ENCODE measurements at places on chromosomes 3 and 15.

GRCh38 chr3:107985496-107985895, 105.3 kb downstream of the CD47 start:
- DNase-seq = no peak

DNA sequence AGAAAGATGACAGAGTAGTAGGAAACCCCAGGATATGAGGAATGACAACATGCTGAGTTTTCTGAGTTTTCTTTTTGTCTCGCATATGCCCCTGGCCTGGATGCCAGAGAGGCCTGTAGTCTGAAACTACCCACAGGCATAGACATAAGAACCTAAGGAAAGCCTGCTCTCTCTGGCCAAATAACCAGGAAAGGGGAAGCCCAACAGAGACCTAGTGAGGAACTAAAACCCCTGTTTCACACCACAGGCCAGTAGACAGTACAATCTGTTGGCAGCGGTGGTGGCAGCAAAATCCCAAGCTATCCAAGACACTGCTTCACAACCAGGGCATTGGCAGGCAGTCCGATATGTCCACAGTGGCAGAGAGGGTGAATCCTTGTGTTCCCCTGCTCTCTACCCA, 55.0 kb upstream of the DCP1A start:
- DNase-seq = no peak

DNA sequence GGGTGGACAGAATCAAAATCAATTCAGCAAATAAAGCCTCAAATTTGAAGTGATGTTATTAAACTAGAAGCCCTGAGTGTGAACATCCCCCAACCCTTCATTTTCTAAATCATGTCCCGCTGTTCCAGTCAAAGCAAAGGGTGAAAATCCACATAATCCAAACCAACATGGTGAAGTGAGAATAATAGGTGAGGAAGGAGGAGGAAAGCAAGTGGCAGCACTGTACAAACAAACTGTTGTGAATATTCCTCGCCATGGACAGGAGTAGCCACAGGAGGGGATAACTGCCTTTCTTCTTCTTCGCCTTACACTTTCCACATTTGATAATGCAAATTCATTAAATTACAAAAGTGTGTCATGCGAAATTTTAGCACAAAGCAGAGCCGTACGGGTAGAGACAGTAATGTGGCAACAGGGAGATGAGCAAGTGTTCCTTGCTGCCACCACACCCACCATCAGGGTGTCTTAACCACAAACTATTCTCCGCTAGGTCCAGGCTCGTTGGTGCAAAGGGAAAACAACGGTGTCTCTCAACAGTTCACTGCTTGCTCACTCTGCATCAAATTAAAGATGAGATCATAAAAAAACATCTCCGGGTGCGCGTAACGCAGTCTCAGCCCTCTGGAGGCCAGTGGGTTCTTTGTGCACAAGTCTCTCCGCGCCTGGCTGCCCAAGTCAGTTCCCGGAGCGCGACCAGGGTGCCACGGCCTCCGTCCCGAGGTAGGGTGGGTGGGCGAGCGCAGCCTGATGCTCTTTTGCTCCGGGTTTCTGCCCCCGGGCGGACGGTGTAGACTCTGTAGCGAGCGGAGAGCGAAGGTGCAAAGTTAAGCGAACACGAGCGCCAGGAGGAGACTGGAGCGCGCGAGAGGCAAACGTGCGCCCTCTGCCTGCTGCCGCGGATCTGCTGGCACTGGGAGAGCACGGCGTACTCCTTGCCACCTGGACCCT, 6.7 kb downstream of the EPHA3 start:
- peak; percentile 20 for DNase-seq

- peak; percentile 72 for DNase-seq
Measured at GRCh38 chr3:12992629-12993516, 80.4 kb downstream of the IQSEC1 start.

DNA sequence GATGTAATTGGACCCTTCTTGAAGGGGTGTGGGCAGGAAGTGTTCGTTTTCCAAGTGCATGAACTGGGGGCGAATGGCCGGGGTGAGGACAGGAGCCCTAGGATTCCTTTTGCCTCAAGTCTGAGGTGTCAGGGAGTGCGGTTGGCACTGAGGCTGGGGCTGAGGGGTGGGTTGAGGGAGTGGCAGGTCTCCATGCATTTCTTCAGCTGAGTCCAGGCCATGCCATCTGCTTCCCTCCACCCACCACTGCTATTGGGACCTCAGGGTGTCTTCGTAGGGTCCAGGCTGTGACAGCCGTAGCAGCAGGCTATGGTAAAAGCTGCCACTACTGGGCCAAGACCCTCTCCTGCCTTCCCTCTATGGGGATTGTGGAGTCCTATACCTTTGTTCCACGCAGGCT, 25.6 kb upstream of the TSPAN3 start:
- no peak for DNase-seq

GRCh38 chr15:74385733-74386132, 18.3 kb upstream of the CYP11A1 start:
- no peak for DNase-seq

DNA sequence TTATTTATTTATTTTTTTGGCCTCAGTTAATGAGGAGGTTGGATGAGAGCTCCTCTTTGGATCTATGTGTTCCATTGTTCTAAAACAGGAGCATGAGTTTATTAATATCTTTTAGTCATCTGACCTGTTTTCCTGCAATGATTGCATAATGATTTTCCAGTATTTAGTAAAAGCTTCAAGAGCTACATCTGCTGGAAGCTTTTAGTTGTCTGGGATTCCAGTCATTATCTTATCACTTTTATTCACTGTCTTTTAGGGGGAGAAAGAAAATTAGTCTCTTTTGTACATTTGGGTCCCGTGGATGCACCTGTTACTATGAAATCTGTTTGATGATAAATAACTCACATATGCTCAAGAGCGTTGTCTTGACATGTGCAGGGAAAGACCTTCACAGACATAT, 1270.0 kb downstream of the ROBO1 start:
- no peak for DNase-seq

DNA sequence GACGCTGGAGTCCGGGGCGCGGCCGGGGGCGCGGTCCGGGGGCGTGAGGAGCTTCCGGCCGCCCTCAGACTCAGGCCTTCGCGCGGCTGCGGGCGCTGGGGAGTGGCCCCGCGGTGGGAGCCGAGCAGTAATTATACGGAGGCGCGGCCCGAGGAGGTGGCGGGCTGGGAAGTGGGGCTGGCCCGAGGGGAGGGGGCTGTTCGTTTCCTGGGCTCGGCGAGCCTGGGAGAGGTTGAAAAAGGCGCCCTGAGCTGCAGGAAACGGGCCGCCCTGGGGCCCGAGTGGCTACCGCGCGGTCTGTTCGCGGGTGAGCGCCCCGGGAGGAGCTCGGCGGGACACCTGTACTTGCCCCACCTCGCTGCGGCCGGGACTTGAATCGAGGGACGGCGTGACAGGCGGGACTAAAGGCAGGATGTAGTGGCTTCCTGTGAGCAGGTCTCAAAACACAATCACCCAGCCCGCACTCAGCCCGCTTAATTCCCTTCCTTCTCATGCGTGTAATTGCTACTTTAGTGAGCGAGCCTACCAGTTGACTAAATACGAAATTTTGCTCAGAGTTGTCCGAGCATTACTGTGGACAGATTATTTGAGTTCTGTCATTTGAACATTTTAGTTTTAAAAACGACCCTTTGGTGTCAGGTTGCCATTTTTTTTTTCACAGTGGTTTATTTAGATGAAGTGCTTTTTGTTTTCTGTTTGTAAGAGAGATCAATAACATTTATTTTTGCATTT, 860 bp downstream of the RASA2 start:
- peak; percentile 27 for DNase-seq

DNA sequence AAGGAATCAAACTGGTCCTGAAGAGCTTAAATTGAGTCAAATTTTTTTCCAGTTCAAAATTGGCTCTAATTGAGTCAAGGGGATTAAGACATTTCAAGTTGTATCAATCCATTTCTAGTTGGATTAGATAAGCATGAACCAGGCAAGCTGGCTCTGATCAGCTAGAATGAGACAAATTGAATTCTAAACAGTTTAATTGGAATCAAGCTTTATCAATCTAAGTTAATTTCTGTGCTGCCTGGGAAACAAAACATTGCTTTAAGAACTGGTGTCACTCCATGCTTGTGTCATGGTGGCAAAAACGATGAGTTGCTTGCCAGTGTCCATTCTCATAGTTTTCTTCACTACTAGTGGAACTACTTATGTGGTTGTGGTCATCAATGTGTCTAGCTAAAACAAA, 116.8 kb downstream of the TGFBR2 start:
- no peak for DNase-seq

- DNase-seq = no peak
Measured at GRCh38 chr3:194996746-194997145, 274.2 kb downstream of the XXYLT1 start.

DNA sequence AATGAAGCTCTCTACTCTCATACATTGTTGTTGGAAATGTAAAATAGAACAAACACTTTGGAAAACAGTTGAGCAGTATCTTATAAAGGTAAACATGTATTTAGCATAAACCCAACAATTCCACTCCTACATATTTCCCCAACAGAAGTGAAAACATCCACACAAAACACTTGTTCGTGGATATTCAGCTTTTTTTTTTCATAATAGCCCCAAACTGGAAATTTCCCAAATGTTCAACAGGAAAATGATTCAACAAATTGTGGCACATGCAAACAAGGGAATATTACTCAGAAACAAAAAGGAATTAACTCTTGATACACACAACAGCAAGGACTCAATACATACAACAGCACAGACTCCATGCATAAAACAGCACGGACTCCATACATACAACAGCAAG, 28.5 kb downstream of the RFTN1 start:
- DNase-seq = no peak

- DNase-seq = no peak
Measured at GRCh38 chr3:37141676-37142075, 32.7 kb downstream of the LRRFIP2 start.

- no peak for DNase-seq
Measured at GRCh38 chr3:185639632-185640206, 53.6 kb downstream of the SENP2 start.

DNA sequence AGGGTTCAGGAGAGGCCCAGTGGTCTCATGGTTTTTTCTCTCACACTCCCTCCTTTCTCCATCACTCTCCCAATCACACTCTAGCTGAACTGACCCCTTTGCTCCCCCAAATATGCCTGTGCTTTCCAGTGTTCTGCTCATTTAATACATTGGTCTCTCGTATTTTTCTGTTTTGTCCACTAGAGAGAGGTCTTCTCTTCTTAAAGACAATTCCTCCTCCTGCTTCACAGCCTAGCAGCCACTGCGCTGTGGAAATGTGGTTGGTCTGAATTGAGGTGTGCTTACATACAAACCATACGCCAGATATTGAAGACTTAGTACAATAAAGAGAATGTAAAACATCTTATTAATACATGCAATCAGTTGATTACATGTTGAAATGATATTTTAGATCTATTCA, 60.6 kb upstream of the XCR1 start:
- no peak for DNase-seq

- DNase-seq = no peak
Measured at GRCh38 chr3:59006634-59007517, 42.9 kb downstream of the CFAP20DC start.

DNA sequence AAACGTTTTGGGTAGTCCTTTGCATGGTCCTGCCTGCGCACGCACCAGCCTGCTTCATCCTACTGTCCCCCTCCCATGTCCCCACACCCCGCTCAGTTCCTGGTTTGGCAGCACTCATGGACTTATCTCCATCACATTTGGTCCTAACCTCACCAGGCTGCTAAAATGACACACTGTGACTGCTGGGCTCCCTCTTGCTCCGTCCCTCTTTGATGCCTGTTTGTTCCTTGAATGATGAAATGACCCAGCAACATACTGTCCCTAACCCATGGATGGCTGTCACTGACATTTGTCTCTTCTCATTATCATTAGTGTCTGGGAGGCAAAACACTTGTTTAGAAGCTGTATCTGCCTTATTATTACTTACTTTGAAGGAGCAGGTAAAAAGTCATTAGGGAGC, 80.5 kb downstream of the CHDH start:
- DNase-seq = no peak

GRCh38 chr15:100914876-100915275, 4.3 kb upstream of the LRRK1 start:
- peak; percentile 49 for DNase-seq

DNA sequence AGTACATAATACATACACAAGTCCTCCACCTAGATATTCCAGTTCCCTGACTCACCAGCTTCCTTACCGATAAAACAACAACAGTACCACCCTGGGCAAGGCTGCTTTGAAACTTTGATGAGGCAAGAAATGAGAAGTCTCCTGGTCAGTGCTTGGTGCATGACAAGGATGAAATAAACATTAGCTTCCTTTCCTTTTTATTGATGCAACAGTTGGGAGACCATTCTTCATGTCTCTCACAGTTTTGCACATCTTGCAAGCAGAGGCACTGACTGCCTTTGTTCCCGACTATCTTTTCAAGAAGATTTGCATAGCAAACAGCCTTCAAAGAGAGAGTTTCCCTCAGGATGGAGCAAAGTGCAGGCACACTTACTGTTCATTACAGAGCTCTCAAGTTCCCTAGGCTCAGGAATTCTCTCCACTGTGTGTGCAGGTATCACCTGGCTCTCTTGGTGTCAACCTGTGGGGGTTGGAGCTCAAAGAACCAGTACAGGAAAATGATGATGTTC, 65.2 kb downstream of the MYLK start:
- no peak for DNase-seq

DNA sequence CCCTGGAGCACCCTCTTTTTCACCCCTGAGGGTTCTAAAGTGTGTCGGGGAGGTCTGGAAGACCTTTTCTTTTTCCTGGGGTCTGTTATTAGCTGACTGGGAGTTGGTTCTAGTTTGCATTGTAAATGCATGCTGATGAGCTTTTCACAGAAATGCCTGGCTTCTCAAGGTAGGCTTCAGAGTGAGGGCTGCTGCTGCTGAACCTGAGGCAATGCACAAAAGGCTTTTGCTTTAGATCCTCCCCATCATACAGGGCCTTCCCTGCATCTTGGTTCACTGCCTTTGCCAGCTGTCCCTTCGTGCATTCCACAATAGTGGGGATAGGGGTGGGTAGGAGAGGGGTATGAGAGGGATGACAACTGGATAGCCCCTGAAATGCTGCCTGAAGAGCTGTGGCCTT, 46.6 kb downstream of the FAH start:
- DNase-seq = no peak

GRCh38 chr3:101010296-101010695, 17.1 kb upstream of the ABI3BP start:
- no peak for DNase-seq

GRCh38 chr3:98553753-98554152, 22.0 kb downstream of the GPR15 start:
- no peak for DNase-seq

DNA sequence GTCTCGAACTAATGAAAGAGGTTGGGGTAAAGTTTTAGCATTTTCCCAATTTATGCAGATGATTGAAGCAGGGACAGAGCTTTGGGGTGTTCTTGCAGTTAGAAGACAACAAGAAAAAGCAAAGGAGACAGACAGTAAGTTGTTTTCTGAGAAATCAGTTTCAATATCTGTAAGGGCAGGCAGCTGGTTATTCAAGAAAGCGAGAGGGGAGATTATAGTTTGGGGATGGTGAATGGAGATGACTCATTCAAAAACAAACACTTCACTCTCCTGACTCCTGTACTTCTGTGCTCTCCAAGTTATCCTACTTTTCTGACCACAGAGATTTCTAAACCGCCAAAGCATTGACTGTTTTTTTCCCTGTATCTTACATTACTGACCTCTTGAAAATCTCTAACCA, 352.0 kb downstream of the GAP43 start:
- no peak for DNase-seq

Measured in HuH-7 (cell line).